H9 (cell line): ENCODE measurements at places on chromosomes 1 and 21.

- DNase-seq: no peak
Observed at GRCh38 chr1:183080406-183080805, 57.2 kb downstream of the LAMC1 start.

DNA sequence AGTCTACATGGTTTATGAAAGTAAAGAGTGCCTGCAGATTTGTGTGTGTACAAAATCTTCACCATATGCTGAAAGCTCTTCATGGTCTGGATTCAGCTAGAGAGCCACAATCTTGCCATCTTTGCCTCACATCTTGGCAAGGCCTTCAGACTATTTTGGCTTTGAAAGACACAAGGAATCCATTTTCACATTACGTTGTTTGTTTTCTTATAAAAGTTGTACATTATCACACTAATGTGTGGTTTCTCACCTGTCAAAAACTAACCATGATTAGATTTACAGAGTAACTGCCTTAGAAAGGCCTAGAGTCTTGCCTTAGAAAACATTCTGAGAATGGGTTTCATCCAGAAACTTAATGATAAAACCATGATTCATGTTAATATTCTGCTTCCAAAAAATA is 494.6 kb downstream of the NEGR1 start:
- no peak for DNase-seq

- no peak for DNase-seq
Observed at GRCh38 chr1:947958-948357, 11.1 kb downstream of the NOC2L start.

- DNase-seq: no peak
Observed at GRCh38 chr1:10540277-10541005, 65.7 kb downstream of the PEX14 start.

- DNase-seq: no peak
Observed at GRCh38 chr1:104163912-104164476, 414.3 kb downstream of the AMY1C start.

- DNase-seq: no peak
Observed at GRCh38 chr1:36524359-36525062, 41.8 kb upstream of the CSF3R start.

DNA sequence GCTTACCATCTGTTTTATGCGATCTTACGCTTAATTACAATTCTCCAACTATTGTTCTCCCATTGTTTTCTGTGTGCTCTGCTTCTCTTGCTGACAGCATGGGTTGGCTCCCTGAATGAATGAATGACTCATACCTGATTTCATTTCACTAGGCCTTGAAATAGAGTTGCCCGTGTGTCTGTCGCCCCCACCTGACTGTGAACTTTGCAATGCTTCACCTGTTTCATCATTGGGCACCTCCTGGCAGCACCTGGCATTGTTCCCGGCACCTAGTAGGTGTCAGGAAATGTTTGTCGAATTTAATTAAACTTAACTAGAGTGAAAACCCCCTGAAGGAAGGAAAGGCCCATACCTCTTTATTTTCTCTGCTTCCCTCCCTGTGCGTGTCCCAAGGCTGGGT is 120.5 kb upstream of the KLHDC7A start:
- DNase-seq: no peak

DNA sequence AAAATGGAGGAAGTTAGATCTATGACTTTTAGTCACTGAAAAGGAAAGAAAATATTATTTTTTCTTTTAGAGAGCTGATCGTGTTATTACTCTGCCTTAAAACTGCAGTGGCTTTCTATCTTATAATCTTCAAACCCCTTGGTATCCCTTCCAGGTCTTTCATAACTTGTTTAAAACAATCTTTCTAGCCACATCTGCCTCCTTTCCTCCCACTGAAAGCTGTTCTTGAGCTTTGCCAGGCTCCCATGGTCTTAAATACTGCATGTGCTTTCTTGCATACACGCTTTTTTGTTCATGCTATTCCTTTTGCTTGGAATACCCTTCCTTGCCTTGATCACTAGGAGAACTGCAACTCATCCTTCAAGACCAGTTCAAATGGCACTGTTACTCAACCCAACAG is 65.9 kb upstream of the GADD45A start:
- DNase-seq: no peak

DNA sequence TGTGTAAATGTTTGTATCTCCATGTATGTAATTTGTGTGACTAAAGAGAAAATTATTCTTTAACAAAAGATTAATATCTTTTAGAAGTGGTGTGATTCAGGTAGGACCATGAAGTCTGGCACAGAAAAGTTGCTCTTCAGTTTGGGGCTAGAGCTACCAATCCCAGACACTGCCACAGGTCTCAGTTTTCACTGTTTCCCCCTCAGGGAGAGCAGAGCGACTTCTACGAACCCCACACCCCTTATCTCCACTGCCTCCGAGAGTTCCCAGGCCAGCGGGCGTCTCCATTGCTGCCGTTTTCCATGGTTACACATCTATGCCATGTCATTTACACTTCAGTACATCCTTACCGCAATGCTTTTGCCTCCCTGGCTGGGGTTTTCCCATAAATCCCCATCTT is 93.0 kb upstream of the SMYD2 start:
- DNase-seq: no peak

- DNase-seq: no peak
Observed at GRCh38 chr1:100627054-100627716, 89.2 kb downstream of the GPR88 start.

- no peak for DNase-seq
Observed at GRCh38 chr1:209667708-209668107, 7.5 kb upstream of the G0S2 start.

DNA sequence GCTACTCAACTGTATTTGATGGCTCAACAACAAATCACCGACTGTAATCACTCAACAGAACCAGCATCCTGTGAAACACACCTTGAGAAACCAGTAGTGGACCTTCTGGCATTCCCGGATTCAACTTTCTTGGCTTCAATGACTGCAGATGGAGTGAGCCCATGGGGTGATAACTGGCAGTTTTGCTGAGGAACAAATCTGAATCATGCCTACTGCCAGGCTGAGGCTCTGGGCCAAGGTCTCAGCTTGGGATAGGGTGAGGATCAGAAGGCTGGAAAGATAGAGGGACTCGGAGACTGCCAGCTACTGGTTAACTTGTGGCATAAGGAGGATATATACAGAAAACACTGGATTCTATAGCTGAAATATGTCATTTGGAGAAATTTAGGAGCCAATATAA is 63.5 kb upstream of the DIRAS3 start:
- no peak for DNase-seq

- DNase-seq: no peak
Observed at GRCh38 chr1:115790846-115791245, 22.3 kb upstream of the CASQ2 start.

- DNase-seq: no peak
Observed at GRCh38 chr1:15764269-15764764, 5.7 kb downstream of the FBLIM1 start.

DNA sequence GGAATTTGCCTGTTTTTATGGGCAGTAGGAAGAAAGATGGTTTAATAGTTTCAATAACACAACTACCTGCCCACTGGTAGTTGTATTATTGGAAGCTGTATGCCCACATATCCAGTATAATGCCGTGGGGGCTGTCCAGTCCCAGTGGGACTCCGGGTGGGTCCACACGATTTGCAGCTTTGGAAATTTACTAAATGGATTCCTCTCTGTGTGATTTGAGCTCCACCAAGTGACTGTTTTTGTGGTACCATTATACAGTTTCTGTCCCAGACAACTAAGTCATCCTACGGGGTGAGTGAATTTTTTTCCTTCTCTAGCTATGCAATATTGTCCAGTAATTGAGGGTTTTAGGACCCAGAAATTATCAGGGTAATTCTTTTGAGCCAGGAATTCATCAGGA is 86.8 kb downstream of the PLA2G4A start:
- DNase-seq: no peak

DNA sequence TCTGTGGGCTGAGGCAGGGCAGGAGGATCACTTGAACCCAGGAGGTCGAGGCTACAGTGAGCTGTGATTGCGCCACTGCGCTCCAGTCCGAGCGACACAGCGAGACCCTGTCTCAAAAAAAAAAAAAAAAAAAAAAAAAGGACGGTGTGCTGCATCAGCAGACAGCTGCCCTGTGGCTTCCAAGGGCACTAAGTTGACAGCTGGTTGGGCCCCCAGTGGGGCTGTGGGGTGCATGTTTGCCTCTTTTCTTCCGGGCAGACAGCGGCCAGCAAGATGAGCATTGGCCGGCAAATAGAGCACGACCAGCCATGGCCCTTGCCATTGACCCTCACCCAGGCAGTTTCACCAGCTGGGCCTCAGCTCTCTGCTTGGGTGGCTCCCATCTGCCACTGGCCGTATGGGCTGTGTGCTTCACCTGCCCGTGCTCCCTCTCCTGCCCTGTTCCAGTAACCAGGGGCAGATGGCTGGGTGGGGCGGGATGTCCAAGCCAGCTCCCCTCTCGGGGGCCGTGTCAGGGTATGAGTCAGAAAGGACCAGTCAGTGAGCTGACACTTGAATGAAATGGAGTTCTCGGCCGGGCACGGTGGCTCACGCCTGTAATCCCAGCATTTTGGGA is 12.3 kb upstream of the SLC25A34 start:
- DNase-seq: no peak

- DNase-seq: no peak
Observed at GRCh38 chr1:153607381-153607780, 5.6 kb downstream of the S100A16 start.

DNA sequence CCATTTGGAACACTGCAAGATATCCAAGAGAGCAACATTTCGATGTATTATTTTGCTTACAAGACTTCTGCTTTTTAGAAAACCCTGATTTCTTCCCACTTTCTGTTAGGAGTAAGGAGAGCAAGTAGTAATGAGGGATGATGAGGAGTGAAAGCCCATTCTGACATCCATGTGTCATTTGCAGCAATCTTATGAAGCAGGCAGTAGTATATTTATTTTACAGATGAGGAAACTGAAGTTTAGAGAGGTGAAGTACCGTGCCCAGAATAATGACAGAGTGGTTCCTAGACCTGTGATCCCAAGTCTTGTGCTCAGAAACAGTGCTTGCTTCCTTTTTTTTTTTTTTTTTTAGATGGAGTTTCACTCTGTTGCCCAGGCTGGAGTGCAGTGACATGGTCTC is 7.1 kb upstream of the ZSCAN20 start:
- no peak for DNase-seq

GRCh38 chr1:34371829-34372532 is 195.3 kb downstream of the C1orf94 start:
- no peak for DNase-seq

GRCh38 chr1:3590951-3591865 is 20.1 kb downstream of the MEGF6 start:
- peak; percentile 63 for DNase-seq

- peak; percentile 36 for DNase-seq
Observed at GRCh38 chr1:903721-904271, 19.9 kb upstream of the SAMD11 start.

GRCh38 chr1:70382682-70383081 is 28.2 kb upstream of the ANKRD13C start:
- DNase-seq: no peak

GRCh38 chr1:240802271-240802670 is 190.3 kb upstream of the GREM2 start:
- DNase-seq: no peak

- DNase-seq: no peak
Observed at GRCh38 chr1:20248971-20249612, 41.6 kb upstream of the VWA5B1 start.

GRCh38 chr21:39208624-39209333 is 25.5 kb upstream of the PSMG1 start:
- DNase-seq: no peak

GRCh38 chr1:215279682-215280081 is 197.1 kb downstream of the KCNK2 start:
- no peak for DNase-seq

DNA sequence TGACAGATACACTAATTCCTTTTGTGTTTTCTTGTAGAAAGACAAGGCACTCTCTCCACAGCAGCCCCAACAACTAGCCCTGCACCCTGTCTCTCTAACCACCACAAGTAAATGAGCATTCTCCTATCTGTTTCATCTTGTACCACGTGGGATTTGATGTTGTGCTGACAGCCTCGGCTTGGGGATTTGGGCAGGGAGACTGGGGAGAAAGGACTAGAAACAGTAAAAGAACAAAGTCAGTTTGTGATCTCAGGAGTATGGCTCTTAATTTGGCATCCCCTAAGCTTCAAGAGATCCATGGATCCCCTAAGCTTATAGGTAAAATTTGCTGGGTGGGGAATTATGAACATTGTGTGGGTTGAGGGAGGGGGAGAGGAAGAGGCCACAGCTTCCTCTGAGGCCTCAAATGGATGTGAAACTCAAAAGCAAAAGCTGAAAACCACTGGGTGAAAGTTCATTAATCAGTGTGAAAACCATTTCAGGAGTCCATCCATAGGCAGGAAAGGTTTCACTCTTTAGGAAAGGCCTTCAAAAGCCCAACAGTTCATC is 3.1 kb downstream of the C1orf162 start:
- DNase-seq: no peak

DNA sequence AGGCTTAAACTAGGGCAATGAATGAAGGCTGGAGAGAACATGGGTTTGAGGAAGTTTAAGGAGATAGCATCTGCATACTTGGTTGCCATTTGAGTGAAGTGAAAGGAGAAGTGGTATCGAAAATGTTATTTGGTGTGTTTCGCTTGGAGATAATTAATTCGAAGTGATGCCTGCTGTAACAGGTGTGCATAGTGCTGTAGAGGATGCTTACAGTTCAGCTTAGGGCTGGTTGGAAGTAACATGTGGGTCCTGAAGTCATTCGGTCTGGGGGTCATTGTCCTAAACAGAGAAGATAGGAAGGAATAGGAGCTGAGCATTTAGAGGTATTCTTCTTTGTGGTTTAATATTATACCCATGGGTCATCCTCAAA is 301 bp upstream of the NUDT17 start:
- DNase-seq: no peak

DNA sequence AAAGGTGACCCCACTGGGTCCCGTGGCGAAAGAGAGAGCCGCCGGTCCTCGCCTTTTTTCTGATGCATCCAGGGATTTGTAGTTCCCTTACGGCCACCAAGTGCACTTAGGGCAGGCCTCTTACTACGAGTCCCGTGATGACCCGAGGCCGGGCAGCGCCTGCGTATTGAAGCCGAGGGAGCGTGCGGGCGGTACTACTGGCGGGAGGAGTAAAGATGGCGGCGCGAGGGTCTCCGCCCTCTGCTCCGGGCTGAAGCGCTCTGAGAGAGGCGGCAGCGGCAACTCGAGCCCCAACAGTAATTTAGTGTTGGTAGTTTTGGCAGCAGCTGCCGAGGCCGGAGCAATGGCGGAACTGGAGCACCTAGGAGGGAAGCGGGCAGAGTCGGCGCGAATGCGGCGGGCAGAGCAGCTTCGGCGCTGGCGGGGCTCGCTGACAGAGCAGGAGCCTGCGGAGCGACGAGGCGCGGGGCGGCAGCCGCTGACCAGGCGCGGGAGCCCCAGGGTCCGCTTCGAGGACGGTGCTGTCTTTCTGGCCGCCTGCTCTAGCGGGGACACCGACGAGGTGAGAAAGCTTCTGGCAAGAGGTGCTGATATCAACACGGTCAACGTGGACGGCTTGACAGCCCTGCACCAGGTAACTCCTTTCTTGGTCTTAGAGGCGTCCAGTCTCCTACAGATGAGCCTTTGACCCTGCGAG is at the start of gene PPP1R12B:
Gene PPP1R12B, plus strand, starts transcription at position 191 of the 697 bp plus-strand sequence. Its CDS starts 153 bp downstream, at position 344.
- DNase-seq: peak; percentile 99
